SJCRH30 (cell line): ENCODE measurements at places on chromosomes 5 and 9. TPM values are rescaled to one million over a fixed set of nuclear protein-coding genes. Genes with fewer than 3 reads are reported as not detected.
A peak's percentile ranks its signal among the peaks of the same experiment; 100 is the strongest.

- no peaks in the 10 kb centered on the region for H3K4me1 ChIP-seq
- H3K27ac ChIP-seq, result no peak overlapping the region
- H3K27me3 ChIP-seq, result no peaks in the 10 kb centered on the region
- no peak overlapping the region for H3K4me3 ChIP-seq
- DNase-seq, result no peak
- no peaks in the 10 kb centered on the region for H3K36me3 ChIP-seq
Measured at GRCh38 chr5:136712628-136713027, 347.3 kb upstream of the TRPC7 start.

- H3K4me3 ChIP-seq, result no peak overlapping the region
- H3K27me3 ChIP-seq, result no peaks in the 10 kb centered on the region
- H3K27ac ChIP-seq, result peak overlapping the region; percentile 4; the same call in 1 of the 2 replicates
- H3K4me1 ChIP-seq, result peaks cover 21% of the 10 kb centered on the region
- H3K36me3 ChIP-seq, result no peaks in the 10 kb centered on the region
Measured at GRCh38 chr5:74326571-74327338, 313.8 kb downstream of the ENC1 start.

DNA sequence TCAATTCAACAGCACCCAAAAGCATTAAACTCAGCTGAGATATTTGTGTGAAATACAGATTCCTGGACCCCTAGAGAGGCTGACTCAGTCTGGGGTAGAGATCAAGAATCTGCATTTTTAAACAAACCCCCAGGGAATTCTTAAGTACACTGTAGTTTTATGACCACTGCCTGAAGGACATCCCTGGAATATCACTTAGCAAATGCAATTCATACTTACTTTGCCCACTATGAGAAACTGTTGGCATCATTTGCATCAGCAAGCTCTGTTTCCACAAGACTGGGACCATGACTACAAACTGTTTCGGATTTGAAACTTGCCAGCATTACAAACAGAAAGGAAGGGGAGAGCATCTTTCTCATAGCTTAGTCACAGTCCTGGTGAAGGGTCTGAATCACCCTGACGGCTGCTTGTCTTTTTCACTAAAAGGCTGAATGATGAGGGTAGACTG lies 63.7 kb downstream of the MLLT3 start:
- H3K4me3 ChIP-seq, result no peak overlapping the region
- no peaks in the 10 kb centered on the region for H3K27me3 ChIP-seq
- H3K4me1 ChIP-seq, result peaks cover 3% of the 10 kb centered on the region
- no peak for DNase-seq
- H3K36me3 ChIP-seq, result no peaks in the 10 kb centered on the region

GRCh38 chr9:113690055-113690740 lies 185.9 kb upstream of the ZNF618 start:
- no peaks in the 10 kb centered on the region for H3K4me1 ChIP-seq
- H3K27me3 ChIP-seq, result peaks cover 5% of the 10 kb centered on the region; the same call in 1 of the 2 replicates
- DNase-seq, result no peak
- no peak overlapping the region for H3K27ac ChIP-seq
- H3K4me3 ChIP-seq, result no peak overlapping the region

DNA sequence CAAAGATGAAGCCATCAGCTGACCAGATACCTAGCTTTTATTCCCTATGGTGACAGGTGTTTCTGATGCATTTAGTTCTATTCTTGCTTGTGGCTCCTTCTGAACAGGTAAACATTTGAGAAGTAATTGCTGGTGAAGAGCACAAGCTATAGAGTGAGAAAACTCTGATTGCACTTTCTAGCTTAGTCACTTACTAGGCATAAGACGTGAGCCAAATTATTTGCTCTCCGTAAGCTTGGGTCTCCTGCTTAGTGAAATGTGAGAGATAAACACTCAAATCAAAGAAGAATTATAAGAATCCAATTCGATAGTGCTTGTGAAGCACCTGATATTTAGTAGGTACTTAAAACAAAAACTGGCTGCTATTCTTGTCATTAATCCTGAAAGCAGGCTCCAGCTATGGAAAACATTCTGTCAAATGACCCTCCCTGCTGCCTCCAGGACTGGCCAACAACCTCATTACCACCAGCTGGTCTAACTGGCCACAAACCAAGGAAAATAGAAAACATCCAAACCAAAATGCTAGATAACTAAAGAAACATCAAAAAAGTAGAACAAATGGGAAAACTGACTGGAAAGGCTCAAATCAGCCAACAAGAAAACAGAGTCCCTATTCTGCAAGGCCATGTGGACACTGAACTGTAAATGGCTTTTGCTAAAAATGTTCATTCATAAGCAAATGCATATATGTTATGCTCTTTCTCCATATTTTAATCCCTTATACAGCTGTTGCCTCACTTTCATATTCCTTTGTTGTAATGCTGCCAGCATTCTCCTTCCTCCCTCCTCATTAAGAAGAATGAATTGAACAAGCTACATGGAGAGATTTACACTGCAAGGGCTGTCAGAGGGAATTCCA lies 616.1 kb downstream of the DTWD2 start:
- no peaks in the 10 kb centered on the region for H3K36me3 ChIP-seq
- no peak overlapping the region for H3K4me3 ChIP-seq
- H3K4me1 ChIP-seq, result peaks cover 11% of the 10 kb centered on the region
- no peaks in the 10 kb centered on the region for H3K27me3 ChIP-seq

DNA sequence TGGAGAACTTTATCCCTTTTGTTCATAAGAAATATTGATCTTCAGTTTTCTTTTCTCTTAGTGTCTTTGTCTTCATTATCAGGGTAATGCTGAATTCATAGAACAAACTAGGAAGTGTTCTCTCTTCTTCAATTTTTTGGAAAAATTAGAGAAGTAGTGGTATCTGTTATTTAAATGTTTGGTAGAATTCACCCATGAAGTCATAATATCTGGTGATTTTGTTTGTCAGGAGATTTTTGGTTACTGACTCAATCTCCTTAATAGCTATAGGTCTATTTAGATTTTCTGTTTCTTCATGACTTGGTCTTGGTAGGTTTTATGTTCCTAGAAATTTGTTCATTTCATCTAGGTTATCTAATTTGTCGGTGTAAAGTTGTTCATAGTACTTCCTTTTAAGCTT lies 45.4 kb upstream of the STARD4 start:
- H3K36me3 ChIP-seq, result no peaks in the 10 kb centered on the region
- no peak overlapping the region for H3K4me3 ChIP-seq
- no peaks in the 10 kb centered on the region for H3K4me1 ChIP-seq
- H3K27ac ChIP-seq, result no peak overlapping the region

- H3K36me3 ChIP-seq, result peaks cover 43% of the 10 kb centered on the region
- no peak overlapping the region for H3K4me3 ChIP-seq
- peaks cover 2% of the 10 kb centered on the region; the same call in 1 of the 2 replicates for H3K4me1 ChIP-seq
- no peaks in the 10 kb centered on the region for H3K27me3 ChIP-seq
Measured at GRCh38 chr9:108991479-108991878, 21.8 kb downstream of the CTNNAL1 start.

DNA sequence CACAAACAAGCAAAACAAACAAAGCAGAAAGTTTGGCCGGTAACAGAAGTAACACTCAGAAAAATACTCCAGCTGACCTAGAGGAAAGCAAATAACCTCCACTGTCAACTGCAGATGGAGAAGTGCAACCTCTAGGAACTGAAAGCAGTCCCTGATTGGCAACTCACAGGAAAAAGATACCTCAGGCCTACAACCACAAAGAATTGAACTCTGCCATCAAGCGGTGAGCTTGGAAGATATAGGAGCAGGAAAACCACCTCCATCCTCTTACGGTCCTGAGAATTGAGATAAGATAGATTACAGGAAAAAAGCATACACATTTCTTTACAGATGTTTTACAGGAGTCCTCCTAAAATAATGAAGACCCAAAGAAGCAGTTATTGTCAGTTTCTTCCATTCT lies 184.5 kb downstream of the PDZD2 start:
- no peaks in the 10 kb centered on the region for H3K27me3 ChIP-seq
- no peaks in the 10 kb centered on the region for H3K36me3 ChIP-seq
- H3K27ac ChIP-seq, result no peak overlapping the region
- H3K4me3 ChIP-seq, result no peak overlapping the region
- H3K4me1 ChIP-seq, result no peaks in the 10 kb centered on the region

DNA sequence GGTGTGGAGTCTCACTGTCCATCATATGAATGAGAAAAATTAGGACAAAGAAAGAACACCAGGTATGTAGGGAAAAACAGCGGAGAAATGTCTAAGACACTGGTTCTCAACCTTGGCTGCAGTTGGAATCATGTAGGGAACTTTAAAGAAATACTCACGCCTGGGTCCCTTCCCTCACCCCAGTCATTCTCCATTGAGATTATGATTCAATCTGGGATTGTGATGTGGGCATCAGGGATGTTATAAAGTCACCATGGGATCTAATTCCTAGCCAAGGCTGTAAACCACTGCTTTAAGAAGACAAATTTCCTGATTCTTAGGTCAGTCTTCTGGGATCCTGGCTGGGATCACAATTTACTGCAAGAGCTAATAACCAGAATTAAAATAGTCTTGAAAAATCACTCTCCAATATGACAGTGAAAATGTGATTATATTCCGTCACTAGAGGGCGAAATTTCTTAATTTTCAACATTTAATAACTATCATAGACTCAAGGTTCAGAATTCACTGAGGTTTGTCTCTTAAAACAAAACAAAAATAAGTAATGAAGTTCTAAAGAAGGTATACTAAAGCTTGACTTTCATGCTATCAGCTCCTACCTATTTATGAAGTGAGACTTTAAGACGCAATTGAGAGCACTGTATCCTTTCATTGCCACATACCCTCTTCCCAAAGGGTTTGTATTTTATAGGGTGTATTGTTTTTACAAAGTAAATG lies 60.5 kb downstream of the GLDC start:
- H3K36me3 ChIP-seq, result no peaks in the 10 kb centered on the region
- DNase-seq, result peak; percentile 36
- H3K27ac ChIP-seq, result no peak overlapping the region
- no peaks in the 10 kb centered on the region for H3K4me1 ChIP-seq

- no peak for DNase-seq
- no peaks in the 10 kb centered on the region for H3K27me3 ChIP-seq
- peaks cover 14% of the 10 kb centered on the region for H3K4me1 ChIP-seq
- no peak overlapping the region for H3K4me3 ChIP-seq
- H3K36me3 ChIP-seq, result peaks cover 2% of the 10 kb centered on the region; the same call in 1 of the 2 replicates
- no peak overlapping the region for H3K27ac ChIP-seq
Measured at GRCh38 chr9:112867275-112867991, 23.2 kb downstream of the SLC46A2 start.

DNA sequence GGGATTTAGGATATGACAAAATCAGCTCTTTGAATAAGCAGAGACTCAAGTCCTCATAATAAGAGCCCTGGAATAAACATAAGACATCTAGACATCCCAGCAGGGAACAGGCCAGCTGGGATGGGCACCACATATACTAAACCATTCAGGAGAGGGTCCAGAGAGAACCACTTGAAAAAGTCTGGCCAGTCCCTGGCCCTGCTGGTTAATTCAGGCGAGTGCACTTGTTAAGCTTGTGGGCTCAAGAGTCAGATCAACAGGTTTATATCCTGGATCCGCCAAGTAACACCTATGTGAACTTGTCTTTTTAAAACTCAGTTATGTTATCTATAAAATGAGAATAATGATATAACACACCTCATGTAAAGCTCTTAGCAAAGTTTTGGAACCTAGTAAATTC lies 63.3 kb downstream of the CAVIN4 start:
- H3K4me3 ChIP-seq, result no peak overlapping the region
- 0 out of 2 replicates have a peak, but pooled peaks cover 2% of the 10 kb centered on the region for H3K27me3 ChIP-seq
- H3K4me1 ChIP-seq, result peaks cover 5% of the 10 kb centered on the region; the same call in 1 of the 2 replicates
- no peak overlapping the region for H3K27ac ChIP-seq

DNA sequence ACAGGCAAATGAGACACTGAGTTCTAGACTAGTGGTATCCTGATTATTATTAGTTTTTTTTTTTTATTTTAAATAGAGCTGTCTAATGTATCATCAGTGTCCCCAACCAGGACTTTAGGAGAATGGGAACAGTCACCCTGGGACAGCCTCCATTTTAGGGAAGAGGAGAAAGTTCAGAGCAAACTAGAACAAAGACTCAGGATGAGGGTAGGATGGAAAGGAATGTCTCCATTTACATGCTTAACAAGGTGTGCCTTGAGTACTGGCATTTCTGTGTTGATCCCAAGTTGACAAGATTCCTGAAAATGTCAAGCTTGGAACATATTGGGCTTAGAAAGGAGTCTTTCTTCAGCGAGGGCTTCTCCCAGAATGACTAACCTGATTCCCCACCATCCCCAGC lies 223.5 kb downstream of the ARRDC3 start:
- no peaks in the 10 kb centered on the region for H3K36me3 ChIP-seq
- H3K4me3 ChIP-seq, result no peak overlapping the region
- no peaks in the 10 kb centered on the region for H3K27me3 ChIP-seq
- DNase-seq, result no peak
- H3K27ac ChIP-seq, result no peak overlapping the region

DNA sequence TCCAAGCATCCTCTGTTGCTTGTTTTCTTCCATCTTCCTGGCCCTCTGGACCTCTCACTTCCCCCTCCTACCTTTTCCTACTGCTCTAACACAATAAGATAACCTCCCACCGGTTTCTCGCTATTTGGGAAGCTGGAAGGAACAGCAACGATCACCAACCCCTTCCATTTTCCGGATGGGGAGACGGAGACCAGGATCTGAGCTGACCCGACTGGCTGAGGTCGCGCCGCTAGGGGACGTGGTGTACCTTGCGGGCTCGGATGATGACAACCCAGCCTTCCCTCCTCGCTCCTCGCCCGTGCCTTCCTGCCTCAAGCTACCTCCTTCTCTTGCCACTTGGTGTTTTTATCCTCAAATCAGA lies 1.9 kb downstream of the LPAR1 start:
- DNase-seq, result peak; percentile 64
- H3K36me3 ChIP-seq, result no peaks in the 10 kb centered on the region
- H3K27me3 ChIP-seq, result no peaks in the 10 kb centered on the region

- H3K4me1 ChIP-seq, result no peaks in the 10 kb centered on the region
- H3K4me3 ChIP-seq, result no peak overlapping the region
- H3K27me3 ChIP-seq, result no peaks in the 10 kb centered on the region
- H3K27ac ChIP-seq, result no peak overlapping the region
- H3K36me3 ChIP-seq, result no peaks in the 10 kb centered on the region
- no peak for DNase-seq
Measured at GRCh38 chr5:118544887-118545449, 443.4 kb downstream of the DTWD2 start.

LCN6 gene
- total RNA-seq, result not detected in 2 replicates

STXBP1 gene
- total RNA-seq, result 3.6 and 5.2 TPM in 2 replicates

TICAM2 gene
- total RNA-seq, result 0.10 and 0.13 TPM in 2 replicates

PCDHGC4 gene
- 3.4 and 3.6 TPM in 2 replicates for total RNA-seq

MEIKIN gene
- not detected in 2 replicates for total RNA-seq

RAB3C gene
- total RNA-seq, result not detected in 2 replicates

CD72 gene
- not detected in 2 replicates for total RNA-seq

SMIM33 gene
- total RNA-seq, result not detected in 2 replicates

SOHLH1 gene
- total RNA-seq, result 2.1 and 2.4 TPM in 2 replicates

SLC22A4 gene
- 0.28 and 1.1 TPM in 2 replicates for total RNA-seq

NTNG2 gene
- 0.15 and 0.26 TPM in 2 replicates for total RNA-seq
